ENCODE measurements at places on chromosomes 5 and 9. TPM values are rescaled to one million over a fixed set of nuclear protein-coding genes. Genes with fewer than 3 reads are reported as not detected.

The PCDHA6 gene
- polyA plus RNA-seq: 0.02 TPM

The LRRC70 gene
- 0.08 TPM for polyA plus RNA-seq

The FXN gene
- polyA plus RNA-seq: 15.7 TPM

The KLHL9 gene
- 8.8 TPM for polyA plus RNA-seq

The CDO1 gene
- polyA plus RNA-seq: 3.1 TPM

The SMIM33 gene
- not detected for polyA plus RNA-seq

The GRXCR2 gene
- not detected for polyA plus RNA-seq

The CFAP157 gene
- polyA plus RNA-seq: 0.25 TPM

Data from SK-N-SH (cell line).